Activated naive CD4-positive, alpha-beta T cell (primary cell): ENCODE measurements at places on chromosomes 16 and 17.

GRCh38 chr16:28200661-28201060 is 11.1 kb downstream of the XPO6 start:
- no peak for DNase-seq

DNA sequence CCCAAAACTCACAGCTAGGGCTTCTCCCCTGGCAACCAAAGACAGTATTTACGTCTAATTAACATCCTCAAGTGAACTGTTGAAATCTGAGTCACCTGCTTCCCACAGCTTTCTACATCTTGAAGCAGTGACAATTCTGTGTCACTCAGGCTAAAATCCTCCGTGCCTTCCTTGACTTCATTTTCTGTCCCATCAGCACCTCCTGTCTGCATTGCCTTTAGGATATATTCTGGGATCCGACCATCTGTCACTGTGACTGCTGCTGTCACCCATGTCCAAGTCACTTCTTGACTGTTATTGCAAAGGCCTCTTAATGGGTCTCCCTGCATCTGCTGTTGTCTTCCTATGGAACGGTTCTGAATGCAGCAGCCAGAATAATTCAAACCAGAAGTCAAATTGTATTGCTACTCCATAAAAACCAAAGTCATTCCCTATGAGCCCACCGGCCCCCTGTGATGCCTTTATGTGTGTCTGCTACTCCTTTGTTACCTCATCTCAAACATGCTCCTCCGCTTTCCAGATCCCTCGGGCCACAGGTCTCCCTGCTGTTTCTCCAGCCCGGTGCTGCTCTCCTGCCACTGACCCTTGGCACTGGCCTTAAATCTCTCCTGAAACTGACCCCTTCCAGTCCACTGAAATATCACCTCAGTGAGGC is 56.9 kb downstream of the WWP2 start:
- no peak for DNase-seq

GRCh38 chr16:88716201-88716600 is 9.9 kb downstream of the CTU2 start:
- DNase-seq = no peak

GRCh38 chr16:85017151-85017550 is 5.8 kb upstream of the ZDHHC7 start:
- no peak for DNase-seq

GRCh38 chr16:3740186-3740585 is 22.9 kb upstream of the TRAP1 start:
- DNase-seq = no peak

DNA sequence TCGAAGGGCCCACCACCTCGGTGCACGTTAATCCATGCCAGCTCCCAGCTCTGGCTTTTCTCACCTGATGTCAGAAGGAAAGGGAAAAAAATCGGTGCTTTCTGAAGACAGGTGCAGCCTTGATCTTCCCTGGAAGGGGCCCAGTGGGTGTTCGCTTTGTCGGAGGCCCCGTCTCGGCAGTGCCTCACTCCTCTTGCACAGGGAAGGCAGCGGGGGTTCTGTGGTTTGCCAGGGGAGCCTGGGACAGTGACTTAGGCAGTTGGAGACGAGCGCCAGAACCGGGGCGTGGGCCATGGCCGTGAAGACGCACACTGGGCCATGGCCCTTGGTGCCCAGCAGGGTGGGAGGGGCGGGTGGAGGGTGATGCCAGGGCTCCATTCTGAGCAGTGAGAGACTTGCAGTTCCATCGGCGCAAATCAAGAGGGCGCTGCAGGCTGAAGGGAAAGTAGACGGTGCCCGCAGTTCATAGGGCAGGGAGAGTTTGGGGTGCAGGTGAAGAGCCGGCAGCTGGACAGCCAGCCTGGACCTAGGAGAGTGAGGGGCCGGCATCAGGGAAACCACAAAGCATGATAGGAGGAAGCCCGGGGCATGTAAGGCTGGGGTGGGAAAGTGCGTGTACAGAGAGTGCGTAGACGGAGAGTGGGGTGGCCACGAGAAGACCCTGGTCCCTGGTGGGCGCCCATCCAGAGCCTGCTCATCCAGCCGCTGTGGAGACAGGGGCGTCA is 101.3 kb upstream of the CHMP6 start:
- no peak for DNase-seq

- DNase-seq = no peak
Measured at GRCh38 chr17:29621751-29622194, 939 bp downstream of the CORO6 start.
